NCI-H1417 treated with DMSO at 0.1 percent for 48 hours (cell line): ENCODE measurements at places on chromosomes 1 and 21.

DNA sequence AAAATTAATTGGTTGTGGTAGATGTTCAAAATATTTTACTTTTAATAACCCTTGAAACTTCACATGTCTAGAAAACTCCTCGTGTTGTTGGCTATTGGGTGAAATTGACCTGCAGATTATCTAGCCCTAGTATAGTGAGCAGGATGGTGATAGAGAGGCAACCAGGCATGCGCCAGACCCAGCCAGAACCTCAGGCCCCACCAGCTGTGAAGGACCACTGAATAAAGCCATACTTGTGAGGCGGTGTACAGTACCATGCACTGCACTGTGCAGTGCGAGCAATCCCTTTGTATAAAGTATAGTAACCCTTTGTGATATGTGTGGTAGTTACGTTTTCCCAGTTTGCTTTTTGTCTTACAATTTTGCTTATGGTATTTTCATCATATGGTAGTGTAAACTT lies 8.5 kb downstream of the TTF2 start:
- no peak for DNase-seq

GRCh38 chr1:226576601-226577000 lies 28.0 kb downstream of the STUM start:
- no peak for DNase-seq

DNA sequence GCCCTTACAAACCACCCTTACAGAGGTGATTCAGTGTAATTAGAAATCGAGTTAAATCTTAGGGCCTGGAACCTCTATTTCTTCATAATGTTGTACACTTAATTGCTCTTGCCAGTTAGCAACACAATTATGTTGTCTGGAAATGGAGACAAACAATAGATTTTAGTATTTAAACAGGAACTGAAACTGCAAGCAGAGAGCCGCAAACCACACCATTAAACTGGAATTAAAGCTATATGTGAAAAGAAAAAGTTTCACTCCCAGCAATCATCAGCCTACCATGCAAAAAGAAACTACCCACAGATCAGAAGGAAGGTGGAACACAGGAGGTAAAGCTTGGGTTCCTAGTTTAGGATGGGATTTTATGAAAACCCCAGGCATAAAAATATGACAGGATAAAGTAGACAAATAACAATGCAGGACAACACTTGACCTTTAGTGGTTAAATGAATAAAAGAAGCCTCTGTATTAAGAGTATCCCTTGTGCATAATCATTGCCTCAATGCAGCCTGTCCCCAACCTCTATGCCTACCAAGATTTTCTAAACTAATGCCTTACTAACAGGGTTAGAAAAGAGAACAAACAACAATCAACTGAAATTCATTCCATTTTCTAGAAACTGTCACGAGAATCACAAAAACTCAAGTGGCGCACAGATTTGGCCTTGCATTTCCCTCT lies 304.3 kb upstream of the ESRRG start:
- DNase-seq = no peak

DNA sequence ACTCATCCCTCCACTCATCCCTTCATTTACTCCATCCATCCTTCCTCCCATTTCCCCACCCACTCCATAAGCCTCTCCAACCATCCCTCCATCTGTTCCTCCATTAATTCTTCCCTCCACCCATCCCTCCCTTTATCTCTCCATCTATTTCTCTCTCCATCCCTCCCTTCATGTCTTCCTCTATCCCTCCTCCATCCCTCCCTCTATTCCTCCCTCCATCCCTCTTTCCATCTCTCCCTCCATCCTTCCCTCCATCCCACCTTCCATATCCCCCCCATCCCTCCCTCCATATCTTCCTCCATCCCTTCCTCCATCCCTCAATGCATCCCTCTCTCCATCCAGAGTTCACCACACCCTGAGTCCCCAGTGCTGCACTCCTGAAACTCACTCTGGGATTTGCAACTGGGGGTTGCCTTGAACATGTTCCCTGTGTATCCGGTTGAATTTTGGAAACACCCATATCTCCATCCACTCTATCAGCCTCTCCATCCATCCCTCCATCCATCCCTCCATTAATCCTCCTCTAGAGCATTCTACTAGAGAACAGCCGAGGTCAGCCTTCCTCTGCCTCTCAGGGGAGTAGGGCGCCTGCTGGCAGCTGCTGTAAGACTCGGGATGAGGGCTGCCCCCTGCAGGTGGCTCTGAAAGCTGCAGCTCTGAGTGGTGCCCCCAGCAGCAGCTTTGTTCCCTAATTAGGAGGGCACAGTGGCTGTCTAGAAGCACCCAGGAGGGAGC lies 39.4 kb downstream of the ABCG1 start:
- DNase-seq = no peak

DNA sequence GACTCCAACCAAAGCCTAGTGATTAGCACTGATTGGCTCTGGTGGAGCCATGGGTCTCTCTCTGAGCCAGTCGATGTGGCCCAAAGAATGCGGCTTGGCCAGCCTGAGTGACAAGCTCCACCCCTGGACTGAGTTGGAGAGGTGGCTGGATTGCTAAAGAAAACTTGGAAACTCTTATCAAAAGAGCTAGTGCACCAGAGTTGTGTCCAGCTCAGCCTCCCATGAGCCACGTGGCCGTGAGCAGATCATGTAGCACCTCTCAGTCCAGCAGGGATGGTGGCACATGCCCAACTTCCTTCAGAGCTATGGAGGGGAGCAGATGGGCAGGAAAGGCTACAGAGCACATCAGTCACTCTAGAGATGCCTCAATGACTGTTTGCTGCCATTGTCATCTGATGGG lies 142.8 kb upstream of the VAMP3 start:
- DNase-seq = no peak
